Tibial artery (tissue), 4 donors: ENCODE measurements at places on chromosomes 7 and 10.

DNA sequence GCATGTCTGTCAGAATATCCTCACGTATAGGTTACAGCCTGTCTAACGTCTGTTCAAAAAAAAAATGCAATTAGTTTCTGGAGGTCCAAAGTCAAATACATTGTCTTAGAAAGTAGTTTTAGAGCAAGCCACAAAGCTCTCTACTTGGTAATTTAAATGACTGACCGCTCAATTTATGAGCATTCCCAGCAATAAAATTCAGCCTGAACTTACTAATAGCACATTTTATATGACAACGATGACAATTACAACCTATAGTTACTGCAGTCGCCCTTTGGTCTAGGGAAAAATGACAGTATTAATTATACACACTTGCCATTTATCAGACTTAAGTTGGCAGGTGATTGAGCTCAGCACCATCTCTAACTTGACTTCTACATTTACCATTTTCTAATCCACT is 425.8 kb upstream of the STEAP1 start:
- no peak for DNase-seq

- no peak for DNase-seq
Measured at GRCh38 chr7:131222171-131222570, 105.5 kb upstream of the MKLN1 start.

GRCh38 chr7:151810441-151811232 is 66.3 kb downstream of the PRKAG2 start:
- peak; percentile 34 for DNase-seq

DNA sequence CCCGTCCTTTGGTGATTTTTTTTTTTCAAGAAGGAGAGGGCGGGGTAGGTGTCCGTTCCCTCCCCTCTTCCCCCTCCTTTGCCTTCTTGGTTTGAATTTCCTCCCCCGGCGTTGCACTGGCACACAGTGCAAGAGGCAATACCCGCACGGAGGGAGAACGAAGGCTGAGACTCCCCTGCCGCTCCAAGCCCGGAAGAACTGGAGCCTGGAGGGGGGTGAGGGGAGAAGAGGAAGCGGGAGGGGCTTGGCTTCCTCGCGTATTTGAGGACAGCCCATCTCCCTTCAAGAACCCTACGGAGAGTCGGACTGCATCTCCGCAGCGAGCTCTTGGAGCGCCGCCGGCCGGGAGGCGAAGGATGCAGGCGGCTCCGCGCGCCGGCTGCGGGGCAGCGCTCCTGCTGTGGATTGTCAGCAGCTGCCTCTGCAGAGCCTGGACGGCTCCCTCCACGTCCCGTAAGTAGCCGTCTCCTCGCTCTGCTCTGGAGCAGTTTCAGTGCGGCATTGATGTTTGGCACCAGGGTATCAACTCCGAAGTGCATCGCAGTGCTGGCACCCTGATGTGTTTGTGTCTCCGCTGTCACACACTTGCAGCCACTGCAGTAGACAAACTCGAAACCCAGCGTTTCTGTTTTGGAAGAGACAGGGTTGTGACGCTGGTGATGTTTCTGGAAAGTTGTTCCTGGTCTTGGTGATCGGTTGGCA is at the start of gene CNTNAP2:
Gene CNTNAP2 (plus strand): TSS at position 281 of the 702 bp plus-strand sequence. CDS start 76 bp downstream, at position 357.
- DNase-seq, result no peak

DNA sequence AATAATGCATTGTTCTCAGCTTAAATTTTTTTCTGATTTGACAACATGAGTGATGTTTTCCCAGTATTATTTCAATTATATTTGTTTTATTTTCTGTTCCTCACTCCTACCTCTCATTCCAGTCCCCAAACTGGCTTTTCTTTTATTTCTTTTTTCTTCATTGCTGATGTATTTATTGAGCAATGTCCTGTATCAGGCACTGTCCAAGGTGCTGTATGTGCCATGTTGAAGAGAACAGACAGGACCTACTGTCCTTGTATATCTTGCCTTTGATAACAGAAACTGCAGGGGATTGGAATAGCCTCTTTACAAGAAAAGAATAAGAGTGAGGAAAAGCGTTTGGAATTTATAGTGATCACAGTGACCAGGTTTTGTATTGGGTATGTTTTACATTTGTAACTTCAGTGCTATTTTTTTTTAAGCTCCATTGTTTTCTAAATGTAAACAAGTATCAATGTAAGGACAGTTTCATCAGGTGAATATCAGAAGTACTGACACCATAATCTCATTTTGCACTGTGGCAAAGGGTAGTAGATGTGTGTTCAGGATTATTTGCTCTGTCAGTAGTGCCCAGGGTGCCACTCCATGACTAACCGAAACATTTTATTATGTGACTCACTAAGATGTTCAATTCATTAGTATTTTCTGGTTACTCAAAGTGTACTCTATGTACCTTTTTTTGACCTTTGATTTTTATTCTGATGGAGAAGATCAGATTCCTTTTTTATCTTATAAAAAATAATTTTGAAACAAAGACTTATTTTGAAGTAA is 15.6 kb upstream of the CLDN12 start:
- no peak for DNase-seq

DNA sequence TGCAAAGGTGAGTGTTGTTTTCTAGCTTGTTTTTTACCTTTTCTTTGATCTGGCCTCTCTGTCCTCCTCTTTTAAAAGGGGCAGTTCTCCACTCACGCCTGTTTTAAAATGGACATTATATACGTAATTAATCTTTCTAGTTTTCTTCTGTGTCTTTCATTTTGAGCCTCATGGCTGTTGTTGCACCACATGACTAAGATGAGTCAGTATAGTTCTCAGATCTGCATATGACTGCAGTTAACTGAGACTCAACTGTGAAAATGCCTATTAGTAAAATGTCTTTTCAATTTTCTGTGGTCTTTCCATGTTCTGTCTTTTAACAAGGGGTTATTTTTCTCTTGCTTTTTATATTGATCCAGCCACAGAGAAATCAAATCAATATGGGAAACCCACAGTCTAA is 296.1 kb downstream of the CDK14 start:
- no peak for DNase-seq

GRCh38 chr7:29146888-29147609 is 712 bp upstream of the CPVL start:
- DNase-seq, result no peak

DNA sequence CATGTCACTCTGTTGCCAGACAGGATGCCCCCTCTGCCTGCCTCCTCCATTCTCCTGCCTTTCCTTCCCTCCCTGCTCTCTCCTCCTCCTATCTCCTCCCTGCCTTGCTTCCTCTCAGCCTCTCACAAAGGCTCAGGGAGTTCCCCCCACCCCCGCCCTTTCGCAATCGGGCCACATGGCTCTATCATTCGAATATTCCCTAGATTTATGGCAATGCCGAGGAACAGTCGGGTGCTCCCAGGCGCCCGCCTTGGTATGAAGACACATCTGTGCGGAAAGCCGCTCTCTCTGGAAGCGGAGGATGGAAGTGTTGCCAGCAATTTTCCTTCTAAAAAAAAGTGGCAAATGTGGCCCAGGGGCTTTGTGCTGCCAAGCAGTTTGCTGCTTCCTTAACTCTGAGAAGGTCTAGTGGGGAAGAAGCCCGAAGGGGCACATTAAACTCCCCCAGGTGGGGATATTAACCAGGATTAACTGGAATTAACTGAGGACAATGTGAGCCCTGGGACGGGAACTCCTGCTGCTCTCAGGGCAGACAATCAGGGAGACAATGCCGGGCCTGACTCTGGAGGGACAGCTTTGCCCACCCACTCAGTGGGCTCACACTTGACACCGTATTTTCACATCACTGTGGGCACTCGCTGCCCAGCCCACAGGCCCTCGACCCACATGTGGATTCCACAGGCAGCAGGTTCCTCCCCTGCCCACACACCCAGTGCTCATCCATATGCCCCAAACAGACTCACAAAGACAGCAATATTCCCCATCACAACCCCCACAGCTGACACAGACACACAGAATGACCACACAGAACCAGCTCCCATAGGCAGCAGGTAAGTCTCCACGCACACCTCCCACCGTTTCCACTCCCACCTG is 88.4 kb upstream of the SMNDC1 start:
- DNase-seq, result peak; percentile 50

- DNase-seq, result no peak
Measured at GRCh38 chr10:71623098-71623985, 96.2 kb downstream of the C10orf105 start.

GRCh38 chr7:74138334-74138867 is 35.8 kb upstream of the EIF4H start:
- no peak for DNase-seq

DNA sequence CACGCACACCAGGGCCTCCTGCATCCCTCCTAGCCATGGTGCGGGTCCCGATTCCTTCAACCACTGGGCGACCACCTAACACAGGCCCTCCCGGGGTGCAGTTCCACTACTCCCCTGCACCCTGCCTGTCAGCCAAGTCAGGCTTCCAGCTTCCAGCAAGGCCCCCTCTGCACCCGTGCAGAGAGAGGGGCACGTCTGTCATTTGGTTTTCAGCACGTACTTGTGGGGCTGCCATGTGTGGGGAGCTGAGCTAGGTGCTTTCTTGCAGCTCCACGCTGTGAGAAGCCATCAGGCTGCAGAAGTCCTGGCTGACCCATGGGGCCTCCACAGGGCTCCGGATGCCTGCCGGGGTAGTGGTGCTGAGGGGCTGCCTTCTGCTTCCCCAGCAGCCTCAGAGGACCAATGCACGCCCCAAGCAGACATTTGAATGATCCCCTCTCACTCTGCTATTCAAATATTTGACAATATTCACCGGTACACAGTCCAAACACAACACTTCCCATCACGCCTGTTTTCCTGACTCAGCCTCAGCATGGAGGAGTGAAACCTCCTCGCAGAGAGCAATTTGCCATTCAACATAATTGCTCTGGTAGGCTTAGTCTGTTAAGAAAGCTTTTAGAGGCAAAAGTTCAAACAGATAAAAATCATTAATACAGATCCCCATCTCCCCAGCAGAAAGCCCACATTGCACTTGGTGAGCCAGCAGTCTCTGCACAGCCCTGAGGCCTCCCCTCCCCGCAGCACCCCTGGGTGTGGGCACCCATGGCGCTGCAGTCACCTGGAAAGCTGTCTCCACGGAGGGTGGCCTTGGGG is 449.9 kb downstream of the PTPRN2 start:
- no peak for DNase-seq

- no peak for DNase-seq
Measured at GRCh38 chr7:92461027-92462003, 14.0 kb downstream of the GATAD1 start.

GRCh38 chr7:114104035-114104434 is 185.2 kb upstream of the PPP1R3A start:
- DNase-seq, result no peak

DNA sequence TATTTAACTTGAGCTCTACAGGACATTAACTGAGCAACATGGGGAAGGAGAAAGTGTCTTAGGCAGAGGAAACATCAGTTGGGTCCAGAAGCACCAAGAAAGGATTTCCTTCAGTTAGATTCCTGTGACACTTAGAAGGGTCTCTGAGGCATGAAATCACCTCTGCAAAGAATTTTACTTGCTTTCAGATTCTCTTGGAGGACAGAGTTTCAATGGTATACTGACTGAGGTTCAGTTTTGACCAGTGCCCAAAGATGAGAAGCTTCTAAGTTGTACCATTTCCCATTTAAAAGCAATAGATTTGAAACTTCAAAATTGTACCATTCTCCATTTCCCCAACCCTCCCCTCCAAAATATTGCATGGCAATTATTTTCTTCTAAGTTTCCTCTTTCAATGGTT is 102.4 kb downstream of the CHCHD3 start:
- no peak for DNase-seq

- DNase-seq, result no peak
Measured at GRCh38 chr10:4847561-4848355, 21.8 kb downstream of the AKR1E2 start.

GRCh38 chr10:14751014-14751896 is 23.4 kb downstream of the FAM107B start:
- DNase-seq, result no peak

DNA sequence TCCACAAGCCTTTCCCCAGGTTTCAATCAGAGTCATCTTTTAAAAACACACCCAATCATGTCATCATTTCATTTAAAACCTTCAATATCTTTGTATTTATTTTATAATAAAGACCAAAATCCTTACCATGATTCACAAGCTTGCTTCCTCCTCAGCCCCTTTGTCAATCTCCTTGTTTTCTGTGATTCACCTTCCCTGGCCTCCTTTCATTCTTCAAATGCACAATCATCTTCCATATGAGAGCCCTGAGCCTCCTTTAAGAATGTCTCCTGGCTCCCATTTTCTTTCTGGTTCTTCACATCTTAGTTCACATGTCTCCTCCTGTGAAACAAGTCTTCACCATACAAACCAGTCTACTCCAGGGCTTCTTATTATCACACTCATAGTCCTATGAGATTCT is 904.0 kb downstream of the SORCS3 start:
- DNase-seq, result no peak

- no peak for DNase-seq
Measured at GRCh38 chr10:14659626-14660196, 115.0 kb downstream of the FAM107B start.

DNA sequence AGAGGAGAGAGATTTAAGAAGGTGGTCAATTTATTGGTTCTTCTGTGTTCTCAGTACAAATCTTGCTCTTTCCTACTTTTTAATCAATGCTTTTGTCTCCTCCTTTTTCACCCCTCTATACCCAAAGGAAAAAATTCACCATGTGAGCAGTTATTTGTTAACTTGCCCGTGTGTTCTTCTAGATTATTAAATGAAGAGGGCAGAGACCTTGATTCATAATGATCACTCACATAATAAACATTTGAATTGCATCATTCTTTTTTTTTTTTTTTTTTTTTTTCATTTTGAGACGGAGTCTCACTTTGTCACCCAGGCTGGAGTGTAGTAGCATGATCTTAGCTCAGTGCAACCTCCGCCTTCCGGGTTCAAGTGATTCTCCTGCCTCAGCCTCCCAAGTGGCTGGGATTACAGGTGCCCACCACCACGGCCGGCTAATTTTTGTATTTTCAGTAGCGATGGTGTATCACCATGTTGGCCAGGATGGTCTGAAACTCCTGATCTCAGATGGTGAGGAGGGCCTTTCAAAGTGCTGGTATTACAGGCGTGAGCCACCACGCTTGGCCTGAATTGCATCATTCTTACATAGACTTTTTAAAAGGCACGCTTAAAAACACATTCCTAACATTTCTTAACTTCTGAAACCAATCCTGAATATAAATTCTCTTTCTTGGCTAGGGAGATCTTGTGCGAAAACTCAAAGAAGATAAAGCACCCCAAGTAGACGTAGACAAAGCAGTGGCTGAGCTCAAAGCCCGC is 3.6 kb downstream of the GARS1 start:
- DNase-seq, result no peak

DNA sequence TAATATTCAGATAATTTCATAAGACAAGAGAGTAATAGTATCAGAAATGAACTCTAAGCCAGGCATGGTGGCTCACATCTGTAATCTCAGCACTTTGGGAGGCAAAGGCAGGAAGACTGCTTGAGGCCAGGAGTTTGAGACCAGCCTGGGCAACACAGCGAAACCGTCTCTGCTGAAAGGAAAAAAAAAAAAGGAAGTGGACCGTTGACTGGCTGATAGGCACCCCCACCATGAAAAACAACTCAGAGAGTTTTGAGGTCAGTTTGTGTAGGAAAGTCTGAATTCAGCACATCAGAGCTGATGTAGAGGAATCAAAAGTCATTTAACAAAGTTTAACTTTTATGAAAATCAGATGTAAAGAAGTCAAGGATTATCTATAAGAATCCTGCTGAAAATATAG is 63.2 kb upstream of the AMPH start:
- no peak for DNase-seq

GRCh38 chr10:35606430-35606829 is 1.3 kb downstream of the GJD4 start:
- DNase-seq, result no peak

- DNase-seq, result no peak
Measured at GRCh38 chr7:114952296-114952695, 30.4 kb downstream of the MDFIC start.
